ENCODE measurements at places on chromosomes 13 and 19.

GRCh38 chr13:42786715-42787114 lies 5.3 kb downstream of the FAM216B start:
- no peak for DNase-seq

- no peak for DNase-seq
Measured at GRCh38 chr19:17889609-17890214, 18.0 kb downstream of the SLC5A5 start.

DNA sequence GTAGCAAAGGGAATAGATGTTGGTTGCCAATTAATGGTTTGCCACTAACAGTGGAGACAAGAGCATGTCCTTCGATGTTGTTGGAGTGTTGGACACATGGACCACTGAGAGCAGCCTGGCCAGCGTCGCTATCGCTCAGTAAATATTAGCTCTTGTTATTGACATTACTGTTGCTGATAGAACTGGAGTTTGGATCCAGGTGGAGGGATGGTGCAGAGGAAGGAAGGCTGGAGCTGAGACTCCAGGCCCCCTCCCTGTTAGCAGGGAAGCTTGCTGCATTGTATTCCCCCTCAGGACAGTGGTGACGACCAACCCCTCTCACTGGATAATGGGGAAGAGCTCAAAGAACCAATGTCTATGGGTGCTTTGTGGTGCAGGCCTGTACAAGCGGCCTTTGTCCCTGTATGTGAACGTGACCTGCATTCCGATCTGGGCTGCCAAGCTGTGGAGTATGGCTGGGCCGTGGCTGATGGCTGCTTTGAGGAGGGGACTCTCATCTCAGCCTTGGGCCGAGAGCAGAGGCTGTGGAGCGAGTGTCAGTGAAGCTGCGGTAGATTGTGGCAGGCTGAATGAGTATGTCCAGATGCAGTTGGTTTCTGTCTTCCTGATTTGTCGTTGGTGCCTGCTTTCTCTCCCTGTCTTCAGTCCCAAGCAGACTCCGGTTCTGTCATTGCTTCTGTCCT lies 7.0 kb downstream of the CLASRP start:
- DNase-seq: no peak

- no peak for DNase-seq
Measured at GRCh38 chr19:313169-313987, 22.2 kb upstream of the PLPP2 start.

- no peak for DNase-seq
Measured at GRCh38 chr13:113046128-113046882, 59.3 kb upstream of the F7 start.

- DNase-seq: no peak
Measured at GRCh38 chr13:59201841-59202240, 961.9 kb downstream of the DIAPH3 start.

Measured in retinal pigment epithelial cell (primary cell).